ENCODE measurements at places on chromosomes 7 and 10.

DNA sequence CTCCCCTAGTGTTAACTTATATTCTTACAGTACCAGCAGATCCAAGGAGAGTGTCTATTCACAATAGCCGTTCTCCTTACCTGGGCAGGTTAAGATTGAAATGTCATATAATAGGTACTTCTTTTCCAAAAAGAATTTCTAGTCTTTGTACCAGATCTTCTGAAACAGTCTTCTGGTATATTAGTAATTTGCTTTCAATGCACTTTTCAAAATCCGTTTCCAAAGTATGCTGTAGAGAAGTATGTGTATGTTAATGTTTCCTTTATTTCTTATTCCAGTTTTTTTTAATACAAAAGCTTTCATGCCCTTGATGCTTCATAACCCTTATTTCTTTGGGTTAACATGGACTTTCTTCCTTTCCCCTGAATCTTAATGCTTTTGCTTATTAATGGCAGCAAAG is 188.2 kb downstream of the MLLT10 start:
- no peak for DNase-seq

DNA sequence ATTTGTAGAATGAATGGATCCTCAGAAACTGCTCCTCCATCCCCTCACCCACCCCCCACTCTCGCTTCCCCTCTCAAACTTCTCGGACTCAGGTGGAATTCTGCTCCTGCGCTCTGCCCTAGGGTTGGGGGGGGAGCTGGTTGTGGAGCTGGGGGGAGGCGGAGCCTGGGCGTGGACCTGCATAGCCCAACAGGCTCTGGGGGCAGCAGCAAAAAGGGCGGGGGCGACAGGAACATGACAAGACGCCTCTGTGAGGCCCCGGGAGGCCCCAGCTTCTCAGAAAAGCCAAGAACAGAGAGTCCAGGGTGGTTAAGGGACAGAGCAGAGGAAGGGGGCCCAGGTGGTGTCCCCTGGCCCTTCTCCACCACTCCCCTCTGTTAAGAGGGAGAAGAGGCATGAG is 3.5 kb downstream of the TSC22D4 start:
- no peak for DNase-seq

- no peak for DNase-seq
Measured at GRCh38 chr7:28126410-28127041, 54.1 kb downstream of the JAZF1 start.

- DNase-seq, result no peak
Measured at GRCh38 chr10:16848562-16849154, 31.4 kb upstream of the RSU1 start.

- DNase-seq, result no peak
Measured at GRCh38 chr10:275680-276079, 140.4 kb downstream of the ZMYND11 start.

DNA sequence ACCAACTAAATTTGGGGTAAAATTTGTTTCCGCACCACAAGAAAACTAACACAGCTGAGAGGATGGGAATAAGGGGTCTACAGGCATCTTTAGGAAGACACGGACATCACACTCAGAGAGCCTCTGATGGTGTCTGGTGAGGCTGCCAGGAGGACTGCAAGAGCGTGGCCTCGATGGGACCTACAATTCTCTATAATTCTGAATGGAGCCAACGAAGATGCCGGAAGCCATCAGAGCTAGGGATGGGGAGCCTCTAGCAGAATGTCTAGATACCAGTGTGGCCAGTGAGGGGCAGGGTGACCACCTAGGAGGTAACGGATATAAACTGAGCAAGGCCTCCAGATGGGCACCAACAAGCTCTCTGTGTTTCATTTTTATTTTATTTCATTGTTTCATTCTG is 7.5 kb downstream of the GRID1 start:
- DNase-seq, result no peak

- DNase-seq, result no peak
Measured at GRCh38 chr7:40758590-40758989, 623.8 kb downstream of the SUGCT start.

- DNase-seq, result no peak
Measured at GRCh38 chr7:74598558-74598957, 59.0 kb upstream of the GTF2I start.

GRCh38 chr7:69358163-69358821 is 240.0 kb upstream of the AUTS2 start:
- DNase-seq, result no peak

DNA sequence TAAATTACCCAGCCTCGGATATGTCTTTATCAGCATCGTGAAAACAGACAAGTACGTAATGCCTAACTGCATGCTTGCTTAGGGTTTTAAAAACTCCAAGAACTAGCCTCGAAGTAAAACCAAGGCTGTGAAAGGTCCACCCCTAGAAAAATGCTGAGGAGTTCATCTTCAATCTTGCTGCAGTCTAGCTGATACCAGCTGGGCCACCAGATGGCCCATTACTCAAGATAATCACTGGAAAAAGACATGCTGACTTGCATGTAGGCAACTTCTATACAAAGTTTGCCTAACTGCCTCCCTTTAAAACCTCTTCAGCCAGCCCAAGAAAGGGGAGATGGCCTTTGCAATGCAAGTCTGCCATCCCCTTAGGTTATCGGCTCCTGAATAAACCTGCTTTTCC is 614.1 kb downstream of the GALNT17 start:
- no peak for DNase-seq

DNA sequence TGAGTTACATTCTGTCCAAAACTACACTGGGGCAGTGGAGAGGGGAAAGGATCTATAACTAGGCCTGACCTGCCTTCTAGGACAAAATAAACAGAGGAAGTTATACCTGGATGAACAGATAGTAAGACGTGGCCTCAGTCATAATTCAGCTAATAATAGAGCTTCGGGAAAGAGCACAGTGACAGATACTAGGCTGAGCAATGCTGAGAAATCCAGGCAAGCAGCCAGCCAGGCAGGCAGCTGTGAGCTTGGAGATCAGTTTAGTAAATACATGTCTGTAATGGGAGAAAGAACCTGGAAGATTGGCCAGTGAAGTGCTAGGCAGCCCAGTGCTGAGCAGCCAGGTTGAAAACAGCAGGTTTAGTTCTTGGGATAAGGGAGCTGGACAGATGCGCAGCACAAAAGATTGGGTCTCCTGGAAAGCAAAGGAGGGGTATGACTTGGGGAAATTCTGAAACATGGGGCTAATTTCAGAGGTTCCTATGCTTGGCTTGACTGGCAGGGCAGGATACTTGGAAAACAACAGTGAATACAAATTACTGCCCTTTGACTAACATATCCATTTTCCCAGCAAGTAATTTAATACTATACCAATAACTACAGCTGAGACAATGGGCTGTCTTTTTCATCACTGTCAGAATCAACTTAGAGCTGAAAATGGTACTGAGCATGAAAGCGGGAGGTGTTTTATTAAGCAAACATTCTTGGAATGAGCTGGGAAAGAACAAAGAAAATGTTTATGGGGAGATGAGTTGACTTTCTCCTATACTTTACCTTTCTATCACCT is 140.8 kb downstream of the DGKB start:
- no peak for DNase-seq

GRCh38 chr10:58662314-58662713 is 149.6 kb downstream of the BICC1 start:
- DNase-seq, result no peak

DNA sequence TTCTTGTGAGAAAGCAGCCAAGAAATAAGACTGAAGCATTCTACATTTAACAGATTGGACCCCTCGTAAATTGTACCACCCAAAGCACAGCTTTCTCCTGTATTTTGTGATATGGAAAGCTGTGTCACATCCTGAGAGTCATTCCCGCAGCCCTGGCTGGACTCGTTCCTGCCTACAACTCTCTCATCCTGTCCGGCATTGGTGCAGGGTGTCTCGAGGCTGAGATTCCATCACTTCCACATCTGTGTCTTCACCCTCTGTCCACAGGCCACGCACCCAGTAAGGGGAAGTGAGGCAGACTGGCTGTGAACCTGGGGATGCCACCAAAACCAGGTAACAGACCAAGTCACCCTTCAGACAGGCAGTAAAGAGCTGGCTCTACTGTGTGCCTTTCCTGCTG is 146.2 kb upstream of the KLF6 start:
- DNase-seq, result no peak

GRCh38 chr10:71969929-71970328 is 5.7 kb downstream of the CHST3 start:
- DNase-seq, result no peak

- DNase-seq, result no peak
Measured at GRCh38 chr10:31620226-31621151, 301.5 kb downstream of the ZEB1 start.

DNA sequence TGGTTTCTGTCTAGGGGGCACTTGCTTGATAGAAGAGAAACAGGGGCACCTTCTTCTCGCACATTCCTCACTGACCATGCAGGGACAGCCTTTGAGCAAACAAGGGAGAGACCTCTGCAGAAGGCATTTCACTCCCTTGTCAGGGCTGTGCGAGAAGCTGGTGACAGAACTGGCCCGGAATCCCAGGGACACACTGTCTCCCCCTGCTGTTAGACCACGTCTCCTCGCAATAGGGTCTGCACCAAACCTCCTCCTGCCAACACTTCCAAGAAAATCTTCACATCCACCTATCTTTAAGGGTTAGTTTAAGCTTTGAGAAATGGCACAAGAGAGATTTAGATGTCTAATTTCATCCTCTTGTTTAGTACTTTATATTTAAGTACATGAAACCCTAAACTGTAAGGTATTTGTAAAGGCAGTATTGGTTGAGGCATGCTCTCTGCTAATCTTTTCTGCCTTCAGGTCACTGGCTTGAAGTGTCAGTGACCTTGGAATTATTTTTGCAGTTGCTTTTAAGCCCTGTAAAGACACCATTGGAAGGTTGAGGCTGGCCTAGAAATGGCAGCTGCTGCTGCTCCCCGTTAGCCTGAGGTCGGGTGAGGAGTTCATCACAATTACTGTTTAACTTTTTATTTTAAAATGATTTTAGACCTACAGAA is 37.0 kb downstream of the RBM20 start:
- no peak for DNase-seq

GRCh38 chr10:72261784-72262404 is 11.8 kb upstream of the DDIT4 start:
- no peak for DNase-seq

DNA sequence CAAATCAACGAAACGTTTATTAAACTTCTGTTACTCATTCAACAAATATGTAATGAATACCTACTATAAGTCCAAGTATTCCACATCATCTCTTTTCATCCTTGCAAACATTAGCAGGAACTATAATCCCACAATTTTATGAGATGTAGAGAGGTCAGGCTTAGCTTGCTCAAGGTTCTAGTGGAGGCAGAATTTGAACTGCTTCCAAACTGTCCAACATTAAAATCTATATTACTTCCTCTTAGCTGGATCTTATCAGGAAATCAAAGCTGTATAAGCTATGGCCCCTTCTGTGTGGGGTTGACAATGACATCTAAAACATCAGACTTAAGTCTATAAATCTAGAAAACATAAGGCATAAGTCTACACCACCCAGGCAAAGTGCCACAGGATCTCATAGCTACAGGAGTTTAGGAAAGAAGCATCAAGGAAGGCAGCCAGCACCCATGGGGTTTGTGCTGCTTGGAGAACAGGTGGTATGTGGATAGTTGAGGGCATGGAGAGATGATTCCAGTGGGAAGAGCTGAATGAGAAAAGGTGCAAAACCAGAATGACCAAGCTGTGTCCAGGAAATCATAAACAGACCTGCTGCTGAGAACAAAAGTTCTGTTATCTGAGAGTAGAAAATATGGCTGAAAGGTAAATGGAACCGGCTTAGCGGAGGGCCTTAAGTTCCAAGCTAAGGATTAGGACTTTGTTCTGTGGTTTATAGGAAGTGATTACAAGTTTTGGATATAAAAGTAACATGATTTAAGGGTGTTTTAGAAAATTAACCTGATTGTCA is 34.5 kb downstream of the PAPSS2 start:
- no peak for DNase-seq

- no peak for DNase-seq
Measured at GRCh38 chr7:141928146-141928844, 12.1 kb downstream of the OR9A4 start.

GRCh38 chr10:81021428-81022129 is 483.9 kb downstream of the SH2D4B start:
- DNase-seq, result no peak

- DNase-seq, result no peak
Measured at GRCh38 chr7:132575419-132575981, 770 bp downstream of the PLXNA4 start.

GRCh38 chr10:86650151-86650550 is 4.2 kb upstream of the OPN4 start:
- DNase-seq, result no peak

Data from activated CD8-positive, alpha-beta memory T cell treated with anti-CD3 and anti-CD28 coated beads for 4 hours (primary cell).